Small intestine (tissue), 16 donors: ENCODE measurements at places on chromosomes 5 and 9.

DNA sequence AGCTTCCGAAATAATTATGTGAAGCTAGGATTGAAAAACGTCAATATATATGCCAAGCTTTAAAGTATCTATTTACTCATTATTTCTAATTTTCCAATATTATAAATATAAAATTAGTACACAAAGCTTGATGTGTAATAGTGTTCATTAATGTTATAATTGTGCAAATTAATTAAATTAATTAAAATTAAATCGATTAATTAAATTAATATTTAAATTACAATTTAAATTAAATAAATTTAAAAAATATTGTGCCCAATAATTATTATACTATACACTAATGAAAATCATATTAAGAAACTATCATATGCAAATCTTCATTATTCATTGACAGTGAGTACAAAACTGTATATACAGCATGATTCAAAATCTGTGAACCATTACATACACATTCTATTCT is 409.8 kb downstream of the FAM170A start:
- DNase-seq: no peak

DNA sequence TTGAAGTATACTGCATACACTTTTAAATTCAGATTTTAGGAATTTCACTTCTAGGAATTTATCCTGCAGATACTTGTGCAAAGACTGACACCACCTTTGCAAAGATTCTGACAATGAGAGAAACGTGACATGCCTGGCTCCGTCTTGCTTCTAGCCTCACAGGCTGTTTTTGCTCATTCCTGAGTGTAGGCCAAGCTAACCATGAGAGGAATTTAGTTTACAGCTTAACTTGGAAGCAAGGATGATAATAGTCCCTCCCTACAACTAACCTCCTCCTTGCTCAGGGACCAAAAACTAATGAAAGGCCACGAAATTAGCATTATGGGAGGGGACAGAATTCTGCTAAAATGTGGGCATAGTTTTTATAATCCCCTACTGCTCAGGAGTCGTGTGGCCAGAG is 31.1 kb downstream of the C5orf22 start:
- no peak for DNase-seq

GRCh38 chr9:3936520-3937235 is 363.2 kb downstream of the GLIS3 start:
- no peak for DNase-seq

DNA sequence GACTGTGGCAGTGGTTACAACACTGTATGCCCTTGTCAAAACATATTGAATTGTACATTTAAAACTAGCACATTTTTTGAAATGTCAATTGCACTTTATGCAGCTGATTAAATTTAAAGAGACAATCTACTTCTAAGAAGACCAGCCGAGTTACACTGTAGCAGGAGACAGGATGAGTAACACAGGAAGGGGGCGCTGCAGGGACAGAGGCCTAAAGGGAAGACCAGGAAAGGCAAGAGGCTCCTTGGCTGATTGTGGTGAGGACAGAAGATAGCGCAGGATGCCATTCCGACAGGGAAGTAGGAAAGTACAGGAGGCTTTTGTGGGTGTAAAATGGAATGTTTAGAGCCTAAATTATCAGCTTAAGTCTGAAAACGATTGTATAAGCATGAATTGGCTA is 28.2 kb upstream of the PPP2R2B start:
- no peak for DNase-seq

DNA sequence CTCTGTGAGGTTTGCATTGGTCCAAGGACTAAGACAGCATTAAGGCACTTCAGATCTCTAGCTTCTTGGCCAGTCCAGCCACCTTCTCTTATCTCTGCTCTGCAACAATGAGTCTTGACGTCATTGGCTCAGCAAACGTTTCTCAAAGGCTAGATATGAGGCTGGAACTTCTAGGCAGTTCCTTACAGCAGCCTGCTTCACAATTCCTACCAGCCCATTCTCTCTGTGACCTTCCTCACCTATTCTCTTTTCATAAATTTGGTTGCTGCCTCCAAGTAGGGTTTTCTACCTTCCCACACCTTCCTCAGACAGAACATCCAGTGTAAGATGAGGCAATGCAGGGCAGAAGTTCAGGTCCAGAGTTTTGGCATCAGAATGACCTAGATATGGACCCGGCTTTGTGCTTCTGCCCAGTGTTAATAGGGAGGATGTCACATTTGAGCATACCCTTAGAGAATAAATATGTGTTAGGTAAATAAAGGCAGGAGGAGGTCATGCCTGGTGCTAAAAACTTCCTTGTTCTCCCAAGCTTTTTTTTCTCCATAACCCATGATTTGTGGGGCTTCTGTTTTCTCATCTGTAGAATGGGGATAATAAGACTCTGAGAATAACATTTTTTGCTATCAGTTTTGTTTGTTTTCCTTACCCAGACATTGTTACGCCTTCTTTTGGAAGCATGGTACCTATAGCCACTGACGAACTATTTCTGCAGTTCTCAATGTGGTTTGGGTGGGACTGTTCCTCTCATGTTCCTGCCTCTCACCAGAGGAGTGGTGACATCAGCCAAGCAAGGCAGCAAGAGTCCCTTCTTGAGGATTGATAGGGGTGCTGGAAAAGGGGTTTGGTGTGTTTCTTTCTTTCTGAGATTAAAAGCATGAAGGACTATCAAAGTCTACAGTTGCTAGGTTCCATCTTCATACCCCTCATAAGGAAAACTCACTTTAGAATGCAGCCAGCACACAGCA is 220.6 kb upstream of the TRIM32 start:
- DNase-seq: no peak
